ENCODE measurements at places on chromosomes 4 and X. TPM values are rescaled to one million over a fixed set of nuclear protein-coding genes. Genes with fewer than 3 reads are reported as not detected.

The TMLHE gene
- polyA plus RNA-seq, result 15.5 TPM

The SRPK3 gene
- polyA plus RNA-seq, result not detected

The STPG2 gene
- not detected for polyA plus RNA-seq

The DMP1 gene
- not detected for polyA plus RNA-seq

The TMPRSS11A gene
- polyA plus RNA-seq, result not detected

The FDCSP gene
- not detected for polyA plus RNA-seq

The TLL1 gene
- polyA plus RNA-seq, result not detected

The PDGFRA gene
- polyA plus RNA-seq, result not detected

The ZDHHC9 gene
- polyA plus RNA-seq, result 8.1 TPM

The PABPC1L2A gene
- not detected for polyA plus RNA-seq

The GUF1 gene
- 9.4 TPM for polyA plus RNA-seq

GRCh38 chrX:119512146-119512800, 44.0 kb downstream of the SLC25A5 start:
- no peaks in the 10 kb centered on the region for H3K4me1 ChIP-seq
- no peaks in the 10 kb centered on the region for H3K27me3 ChIP-seq
- no peak overlapping the region for H3K27ac ChIP-seq
- DNase-seq, result peak; percentile 9
- H3K36me3 ChIP-seq, result no peaks in the 10 kb centered on the region

GRCh38 chrX:13298836-13299235, 21.0 kb downstream of the ATXN3L start:
- H3K27me3 ChIP-seq, result no peaks in the 10 kb centered on the region
- DNase-seq, result no peak
- no peaks in the 10 kb centered on the region for H3K4me1 ChIP-seq
- no peak overlapping the region for H3K27ac ChIP-seq

- no peaks in the 10 kb centered on the region for H3K4me1 ChIP-seq
- no peak overlapping the region for H3K27ac ChIP-seq
- H3K4me3 ChIP-seq, result no peak overlapping the region
- H3K27me3 ChIP-seq, result no peaks in the 10 kb centered on the region
- no peak for DNase-seq
- H3K36me3 ChIP-seq, result no peaks in the 10 kb centered on the region
These were observed 14.5 kb upstream of the DACH2 start for GRCh38 chrX:86133761-86134160.

- no peaks in the 10 kb centered on the region for H3K27me3 ChIP-seq
- peaks cover 18% of the 10 kb centered on the region for H3K4me1 ChIP-seq
- peak overlapping the region; percentile 74 for H3K4me3 ChIP-seq
- H3K27ac ChIP-seq, result peak overlapping the region; percentile 69
These were observed 5.4 kb upstream of the PRICKLE3 start for GRCh38 chrX:49191574-49192011.

DNA sequence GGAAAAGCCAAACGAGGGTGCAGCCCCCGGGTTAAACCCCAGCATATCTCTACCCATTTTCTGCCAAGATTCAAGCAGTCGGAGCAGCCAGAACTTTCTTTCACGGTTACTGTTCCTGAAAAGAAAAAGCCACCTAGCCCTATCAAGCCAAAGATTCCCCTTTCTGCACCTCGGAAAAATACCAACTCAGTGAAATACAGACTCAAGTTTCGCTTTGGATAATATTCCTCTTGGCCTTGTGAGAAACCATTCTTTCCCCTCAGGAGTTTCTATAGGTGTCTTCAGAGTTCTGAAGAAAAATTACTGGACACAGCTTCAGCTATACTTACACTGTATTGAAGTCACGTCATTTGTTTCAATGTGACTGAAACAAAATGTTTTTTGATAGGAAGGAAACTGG, 20.0 kb downstream of the FGF5 start:
- no peaks in the 10 kb centered on the region for H3K27me3 ChIP-seq
- no peak overlapping the region for H3K4me3 ChIP-seq
- H3K27ac ChIP-seq, result no peak overlapping the region

GRCh38 chrX:129772796-129773431, 6.8 kb upstream of the SASH3 start:
- no peak overlapping the region for H3K4me3 ChIP-seq
- peak; percentile 69 for DNase-seq
- no peaks in the 10 kb centered on the region for H3K36me3 ChIP-seq
- H3K27ac ChIP-seq, result peak overlapping the region; percentile 26
- peaks cover 92% of the 10 kb centered on the region for H3K4me1 ChIP-seq
- no peaks in the 10 kb centered on the region for H3K27me3 ChIP-seq

DNA sequence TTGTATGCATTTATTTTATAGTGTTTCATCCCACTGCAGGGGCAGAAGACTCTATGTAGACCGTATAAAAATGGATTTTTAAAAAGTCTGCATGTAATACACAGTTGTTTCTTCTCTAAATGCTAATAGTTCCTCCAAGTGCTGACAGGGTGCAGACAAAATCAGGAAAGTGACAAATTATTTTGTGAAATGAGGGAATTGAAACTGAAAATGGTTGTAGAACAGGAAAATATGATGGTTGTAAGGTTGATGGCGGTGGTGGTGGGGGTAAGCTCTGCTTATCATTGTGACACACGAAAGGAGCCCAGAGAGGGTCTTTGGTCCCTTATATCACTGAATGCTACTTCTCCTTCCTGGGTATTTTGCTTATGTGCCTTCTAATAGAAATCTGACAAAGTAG, 4.3 kb downstream of the IL15 start:
- H3K4me1 ChIP-seq, result peaks cover 17% of the 10 kb centered on the region
- H3K27me3 ChIP-seq, result no peaks in the 10 kb centered on the region
- DNase-seq, result no peak
- no peak overlapping the region for H3K4me3 ChIP-seq
- no peak overlapping the region for H3K27ac ChIP-seq

GRCh38 chr4:187995322-187996207, at the start of gene ZFP42:
Gene ZFP42 (plus strand): TSS chr4:187995771. CDS start chr4:188002808, 7,037 bp downstream.
- no peaks in the 10 kb centered on the region for H3K36me3 ChIP-seq
- DNase-seq, result no peak
- H3K27ac ChIP-seq, result no peak within 1 kb of the TSS
- H3K4me3 ChIP-seq, result no peak within 1 kb of the TSS
- H3K4me1 ChIP-seq, result no peaks in the 10 kb centered on the region

DNA sequence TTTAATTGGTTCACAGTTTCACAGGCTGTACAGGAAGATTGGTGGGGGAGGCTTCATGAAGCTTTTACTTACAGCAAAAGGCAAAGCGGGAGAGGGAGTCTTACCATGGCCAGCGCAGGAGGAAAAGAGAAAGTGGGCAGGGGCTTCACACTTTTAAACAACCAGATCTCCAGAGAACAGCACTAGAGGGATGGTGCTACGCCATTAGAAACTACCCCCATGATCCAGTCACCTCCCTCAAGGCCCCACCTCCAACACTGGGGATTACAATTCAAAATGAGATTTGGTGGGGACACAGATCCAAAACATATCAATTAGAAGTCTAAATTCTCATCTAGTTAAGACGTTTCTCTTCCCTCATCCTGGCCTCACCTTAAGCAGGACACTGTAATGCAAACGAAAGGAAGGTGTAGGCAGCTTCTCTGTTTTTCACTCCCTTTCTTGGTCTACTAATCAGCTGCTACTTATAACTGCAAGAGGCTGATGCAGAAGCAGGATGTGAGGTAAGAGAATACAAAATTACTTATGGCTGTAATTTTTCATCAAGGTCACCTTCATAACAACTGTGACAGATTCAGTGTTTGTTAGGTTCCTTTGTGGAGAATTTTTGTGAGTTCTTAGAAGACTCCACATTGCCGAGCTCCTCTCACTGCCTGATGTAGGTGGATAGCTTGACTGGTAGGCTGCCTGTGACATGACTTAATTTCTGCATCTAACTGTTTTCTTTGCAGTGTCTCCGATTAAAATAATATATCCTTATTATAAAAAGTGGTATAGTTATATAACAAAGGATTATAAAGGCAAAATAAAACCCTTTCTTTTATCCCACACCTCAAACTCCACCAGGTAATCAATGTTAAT, 255.1 kb downstream of the IL15 start:
- H3K27ac ChIP-seq, result no peak overlapping the region
- no peaks in the 10 kb centered on the region for H3K36me3 ChIP-seq
- no peaks in the 10 kb centered on the region for H3K27me3 ChIP-seq
- no peak overlapping the region for H3K4me3 ChIP-seq
- DNase-seq, result no peak

- H3K27ac ChIP-seq, result no peak overlapping the region
- no peaks in the 10 kb centered on the region for H3K27me3 ChIP-seq
- H3K36me3 ChIP-seq, result no peaks in the 10 kb centered on the region
- no peak overlapping the region for H3K4me3 ChIP-seq
- no peak for DNase-seq
These were observed 647.4 kb downstream of the BCOR start for GRCh38 chrX:39450234-39450977.

- H3K4me1 ChIP-seq, result no peaks in the 10 kb centered on the region
- no peaks in the 10 kb centered on the region for H3K27me3 ChIP-seq
- DNase-seq, result no peak
These were observed 912.6 kb upstream of the LCORL start for GRCh38 chr4:18934197-18934596.

GRCh38 chr4:156968479-156968984, 3.1 kb downstream of the PDGFC start:
- peaks cover 9% of the 10 kb centered on the region for H3K27me3 ChIP-seq
- no peak overlapping the region for H3K27ac ChIP-seq
- H3K4me1 ChIP-seq, result no peaks in the 10 kb centered on the region
- H3K4me3 ChIP-seq, result no peak overlapping the region
- no peaks in the 10 kb centered on the region for H3K36me3 ChIP-seq

DNA sequence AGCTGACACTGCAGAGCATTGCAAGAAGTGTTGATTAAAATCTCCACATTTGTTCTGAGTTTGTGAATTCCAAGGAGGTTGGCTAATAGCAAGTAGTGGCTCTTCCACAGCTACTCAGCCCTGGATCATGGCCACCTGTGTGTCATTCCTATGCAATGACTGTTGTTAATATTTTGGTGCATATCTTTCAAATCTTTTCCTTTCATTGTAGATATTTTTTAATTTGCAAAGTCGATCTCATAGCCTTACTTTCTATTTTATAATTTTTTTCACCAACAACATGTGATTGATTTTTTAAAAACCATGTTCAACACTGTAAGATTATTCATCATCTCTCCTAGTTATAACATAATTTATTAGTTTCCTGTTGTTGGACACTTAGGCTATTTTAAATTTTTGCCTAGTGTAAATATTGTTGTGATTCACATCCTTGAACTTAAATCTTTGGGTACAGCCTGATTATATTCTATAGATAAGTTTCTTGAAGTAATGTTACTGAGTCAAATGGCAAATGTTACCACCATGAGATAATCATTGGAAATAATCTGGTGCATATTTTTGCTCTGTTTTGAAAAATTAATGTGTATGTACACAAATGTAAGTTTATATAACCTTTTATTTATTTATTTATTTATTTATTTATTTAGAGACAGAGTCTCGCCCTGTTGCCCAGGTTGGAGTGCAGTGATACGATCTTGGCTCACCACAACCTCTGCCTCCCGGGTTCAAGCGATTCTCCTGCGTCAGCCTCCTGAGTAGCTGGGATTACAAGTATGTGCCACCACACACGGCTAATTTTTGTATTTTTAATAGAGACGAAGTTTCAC, 17.1 kb upstream of the ARHGAP10 start:
- H3K27me3 ChIP-seq, result no peaks in the 10 kb centered on the region
- H3K36me3 ChIP-seq, result no peaks in the 10 kb centered on the region
- no peaks in the 10 kb centered on the region for H3K4me1 ChIP-seq

- DNase-seq, result no peak
- no peaks in the 10 kb centered on the region for H3K36me3 ChIP-seq
- no peak overlapping the region for H3K4me3 ChIP-seq
- H3K4me1 ChIP-seq, result no peaks in the 10 kb centered on the region
- H3K27me3 ChIP-seq, result no peaks in the 10 kb centered on the region
These were observed 17.8 kb downstream of the HMGB3 start for GRCh38 chrX:151000861-151001331.

GRCh38 chrX:138925330-138925729, 213.8 kb upstream of the FGF13 start:
- H3K36me3 ChIP-seq, result no peaks in the 10 kb centered on the region
- no peak for DNase-seq

GRCh38 chrX:35023683-35024082, 81.1 kb downstream of the FAM47B start:
- no peaks in the 10 kb centered on the region for H3K27me3 ChIP-seq
- no peak overlapping the region for H3K4me3 ChIP-seq
- no peaks in the 10 kb centered on the region for H3K4me1 ChIP-seq
- no peak for DNase-seq
- no peak overlapping the region for H3K27ac ChIP-seq

DNA sequence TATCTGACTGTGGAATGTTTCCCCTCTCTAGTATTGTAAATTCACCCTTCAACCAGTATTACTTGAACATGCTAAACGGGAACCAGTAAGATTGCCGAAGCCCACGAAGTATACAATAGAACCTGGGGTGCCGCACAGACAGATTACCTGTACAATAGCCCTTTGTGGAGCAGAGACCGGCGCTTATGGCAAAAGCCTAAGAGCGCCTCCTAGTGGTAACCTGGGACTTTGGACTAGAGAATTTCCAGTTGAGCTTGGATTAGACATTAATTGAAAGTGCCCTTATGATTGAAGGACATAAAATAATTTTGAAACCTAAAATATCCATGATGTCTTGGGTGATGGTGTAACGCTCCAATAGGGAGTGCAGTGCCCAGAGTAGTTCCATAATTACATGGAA, 14.1 kb downstream of the ZNF157 start:
- H3K4me1 ChIP-seq, result peaks cover 18% of the 10 kb centered on the region
- peak; percentile 77 for DNase-seq
- H3K27me3 ChIP-seq, result no peaks in the 10 kb centered on the region
- no peaks in the 10 kb centered on the region for H3K36me3 ChIP-seq
- H3K4me3 ChIP-seq, result no peak overlapping the region

DNA sequence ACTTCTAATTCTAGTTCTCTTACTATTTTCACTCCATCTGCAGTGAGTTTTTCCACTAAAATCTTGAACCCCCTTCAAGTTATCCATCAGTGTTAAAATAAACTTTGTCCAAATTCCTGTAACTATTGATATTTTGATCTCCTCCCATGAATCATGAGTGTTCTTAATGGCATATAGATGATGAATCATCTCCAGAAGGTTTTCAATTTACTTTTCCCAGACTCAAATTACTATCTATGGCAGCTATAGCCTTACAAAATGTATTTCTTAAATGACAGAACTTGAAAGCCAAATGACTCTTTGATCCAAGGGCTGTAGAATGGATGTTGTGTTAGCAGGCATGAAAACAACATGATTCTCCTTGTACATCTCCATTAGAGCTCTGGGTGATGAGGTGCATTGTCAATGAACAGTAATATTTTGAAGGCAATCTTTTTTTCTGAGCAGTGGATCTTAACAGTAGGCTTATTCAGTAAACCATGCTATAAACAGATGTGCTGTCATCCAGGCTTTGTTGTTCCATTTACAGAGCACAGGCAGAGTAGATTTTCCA, 16.1 kb upstream of the IQCM start:
- no peak for DNase-seq
- no peaks in the 10 kb centered on the region for H3K36me3 ChIP-seq
- H3K4me1 ChIP-seq, result no peaks in the 10 kb centered on the region
- no peak overlapping the region for H3K4me3 ChIP-seq
- no peaks in the 10 kb centered on the region for H3K27me3 ChIP-seq

DNA sequence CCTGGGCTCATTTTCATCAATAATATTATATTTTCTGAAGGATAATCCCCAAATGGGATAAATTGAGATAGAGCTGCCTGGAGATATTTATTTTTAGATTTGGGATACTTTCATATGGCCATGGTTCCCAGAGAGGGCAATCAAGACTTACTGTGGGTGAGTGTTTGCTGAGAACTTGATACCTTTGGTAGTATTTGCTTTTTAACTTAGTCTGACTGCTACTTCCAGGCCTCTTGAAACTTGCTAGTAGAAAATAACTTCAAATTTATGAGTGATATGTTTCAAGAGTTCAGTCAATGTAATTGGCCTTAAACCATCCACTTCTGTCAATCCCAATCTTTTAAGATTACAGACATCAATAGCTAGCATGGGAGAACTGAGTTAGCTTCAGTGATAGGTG, 181.6 kb upstream of the POU3F4 start:
- H3K4me3 ChIP-seq, result no peak overlapping the region
- no peaks in the 10 kb centered on the region for H3K36me3 ChIP-seq
- H3K27me3 ChIP-seq, result no peaks in the 10 kb centered on the region
- H3K27ac ChIP-seq, result no peak overlapping the region
- no peaks in the 10 kb centered on the region for H3K4me1 ChIP-seq

Measured in CD4-positive, alpha-beta memory T cell (primary cell).